ENCODE measurements at places on chromosomes 1 and 21.

GRCh38 chr21:27108228-27108627, 141.3 kb upstream of the ADAMTS5 start:
- no peak for DNase-seq

DNA sequence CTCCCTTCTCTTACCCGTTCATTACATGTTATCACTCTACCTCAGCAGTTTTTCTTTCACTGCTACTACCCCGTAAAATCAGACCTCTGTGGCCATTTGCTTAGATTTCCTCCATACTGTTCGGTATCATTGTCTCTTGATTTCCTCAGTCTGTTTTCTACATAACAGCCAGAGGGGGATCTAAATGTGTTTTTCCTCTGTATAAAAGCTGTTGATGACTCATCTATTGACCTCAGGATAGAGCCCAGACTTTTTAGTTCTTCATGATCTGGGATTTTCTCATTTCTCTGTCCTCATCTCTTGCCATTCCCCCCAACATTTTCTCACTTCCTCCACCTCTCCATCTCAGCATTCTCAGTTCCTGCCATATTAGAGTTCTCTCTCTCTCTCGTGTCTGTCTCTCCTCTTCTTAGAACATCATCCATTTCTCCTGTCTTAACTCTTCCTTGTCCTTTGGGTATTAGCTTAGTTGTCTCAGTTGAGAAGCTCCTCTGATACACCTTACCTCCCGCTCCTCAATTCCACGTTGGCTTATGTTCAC, 10.5 kb downstream of the OTUD3 start:
- no peak for DNase-seq

DNA sequence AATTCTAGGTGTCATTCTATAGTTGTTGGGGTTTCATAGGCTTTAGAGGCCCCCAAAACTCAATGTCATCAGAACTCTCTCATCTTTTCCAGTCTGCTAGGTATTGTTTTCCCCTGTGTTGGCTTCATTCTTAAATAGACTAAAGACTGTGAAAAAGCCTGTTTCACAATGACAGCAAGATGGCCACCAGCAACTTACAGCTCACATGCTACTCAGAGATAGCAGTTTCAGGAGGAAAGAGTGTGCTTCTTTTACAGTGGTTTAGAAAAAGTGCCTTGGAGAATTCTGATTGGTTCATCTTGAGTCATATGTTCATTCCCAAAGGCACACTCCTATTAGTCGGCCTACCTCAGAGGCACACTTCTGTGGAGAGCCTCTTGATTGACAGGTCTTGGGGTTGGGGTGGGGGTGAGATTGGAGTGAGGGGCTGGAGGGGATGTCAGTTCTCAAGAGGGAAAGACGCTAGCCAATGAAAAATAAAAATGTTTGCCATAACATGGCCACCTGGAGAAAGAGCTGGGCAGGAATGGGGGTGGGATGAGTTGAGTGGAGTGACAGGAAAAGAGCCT, 8.5 kb downstream of the IL23R start:
- DNase-seq = no peak

DNA sequence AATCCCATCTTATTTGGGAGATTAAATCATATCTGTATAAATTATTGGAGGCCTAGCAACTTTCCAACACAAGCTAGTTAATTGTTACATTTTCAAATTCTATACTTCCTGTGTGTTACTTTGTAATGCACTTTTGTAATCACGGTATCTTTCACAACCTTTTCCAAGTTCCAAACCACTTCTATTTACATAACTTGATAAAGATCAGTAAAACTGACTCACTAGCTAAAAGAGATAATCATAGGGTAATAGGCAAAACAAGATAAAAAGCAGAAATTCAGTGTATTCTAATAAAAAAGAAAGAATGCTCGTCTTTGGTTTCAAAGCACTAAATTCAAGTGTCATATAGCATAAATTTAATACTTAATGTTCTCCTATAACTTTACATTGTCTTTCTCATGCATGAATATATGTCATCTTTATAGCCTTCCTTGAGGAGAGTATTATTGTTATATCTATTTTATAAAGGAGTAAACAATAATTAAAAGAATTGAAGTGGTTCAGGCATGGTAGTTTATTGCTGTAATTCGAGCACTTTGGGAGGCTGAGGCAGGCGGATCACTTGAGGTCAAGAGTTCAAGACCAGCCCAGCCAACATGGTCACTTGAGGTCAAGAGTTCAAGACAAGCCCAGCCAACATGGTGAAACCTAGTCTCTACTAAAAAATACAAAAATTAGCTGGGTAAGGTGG, 66.4 kb downstream of the RGS13 start:
- no peak for DNase-seq

GRCh38 chr1:109905491-109905890, 5.2 kb upstream of the CSF1 start:
- no peak for DNase-seq

DNA sequence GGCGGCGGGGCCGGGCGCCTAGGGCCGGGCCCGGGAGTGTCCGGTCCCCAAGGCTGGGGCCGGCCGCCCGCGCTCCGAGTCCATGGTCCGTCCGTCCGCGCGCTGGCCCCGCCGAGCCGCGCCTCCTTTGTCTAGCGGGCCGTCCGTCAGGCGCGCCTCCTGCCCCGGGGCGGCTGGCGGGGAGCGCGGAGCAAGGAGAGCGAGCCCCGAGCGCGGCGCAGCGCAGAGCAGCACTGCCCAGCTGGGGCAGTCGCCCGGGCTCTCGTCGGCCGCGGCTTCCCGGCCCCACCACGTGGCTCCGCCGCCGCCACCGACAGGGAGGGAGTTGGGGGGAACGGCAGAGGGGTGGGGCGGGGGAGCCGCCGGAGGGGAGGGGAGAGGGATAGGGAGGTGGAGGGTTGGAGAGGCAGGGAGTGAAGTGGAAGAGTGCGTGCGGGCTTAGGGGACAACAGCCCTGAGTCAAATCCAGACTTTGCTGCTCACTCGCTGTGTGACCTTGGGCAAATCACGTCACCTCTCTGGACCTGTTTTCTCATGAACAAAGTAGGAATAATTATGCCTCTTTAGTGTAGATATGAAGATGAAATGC, at the start of gene NKAIN1:
Gene NKAIN1, minus strand, starts transcription at position 235 of the 589 bp plus-strand sequence. CDS start 340 bp downstream, outside the sequence.
- DNase-seq = no peak

DNA sequence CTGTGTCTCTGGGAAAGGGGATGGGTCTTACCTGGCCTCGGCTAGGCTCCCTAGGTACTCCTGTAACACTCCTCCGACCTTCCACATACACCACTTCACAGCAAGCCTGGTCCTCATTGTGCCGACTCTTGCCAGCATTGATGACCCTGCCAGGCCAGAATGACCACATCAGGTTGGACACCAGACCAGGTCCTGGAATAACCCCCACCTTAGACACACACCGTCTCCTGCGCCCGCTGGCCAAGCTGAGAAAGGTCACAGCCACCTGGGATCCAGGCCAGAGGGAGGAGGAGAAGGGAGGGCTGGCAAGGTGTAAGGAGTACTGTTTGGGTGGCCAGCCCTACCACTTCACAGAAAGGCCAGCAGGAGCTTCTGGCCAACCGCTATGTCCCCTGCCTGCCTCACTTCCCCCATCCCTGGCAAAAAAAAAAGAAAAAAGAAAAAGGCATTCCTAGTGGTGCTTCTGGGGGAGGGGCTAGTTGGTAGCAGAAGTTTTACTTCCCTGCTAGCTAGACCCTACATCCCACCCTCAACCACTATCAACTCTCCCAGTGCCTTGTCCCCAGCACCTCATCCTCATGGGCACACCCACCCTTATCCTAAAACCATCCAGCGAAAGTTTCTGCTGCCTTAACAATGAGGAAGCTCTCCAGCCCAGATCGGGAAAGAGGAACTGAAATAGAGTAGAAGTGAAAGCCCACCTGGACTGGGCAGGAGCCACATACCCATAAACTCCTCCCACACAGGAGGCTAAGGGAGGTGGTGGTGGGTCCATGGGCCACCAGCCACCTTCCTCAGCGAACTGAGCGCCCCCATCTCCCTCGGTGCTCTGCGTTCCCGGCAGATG, 1.4 kb downstream of the PPM1J start:
- DNase-seq = no peak

- no peak for DNase-seq
These were observed 95.9 kb downstream of the DDX20 start for GRCh38 chr1:111851552-111851951.

DNA sequence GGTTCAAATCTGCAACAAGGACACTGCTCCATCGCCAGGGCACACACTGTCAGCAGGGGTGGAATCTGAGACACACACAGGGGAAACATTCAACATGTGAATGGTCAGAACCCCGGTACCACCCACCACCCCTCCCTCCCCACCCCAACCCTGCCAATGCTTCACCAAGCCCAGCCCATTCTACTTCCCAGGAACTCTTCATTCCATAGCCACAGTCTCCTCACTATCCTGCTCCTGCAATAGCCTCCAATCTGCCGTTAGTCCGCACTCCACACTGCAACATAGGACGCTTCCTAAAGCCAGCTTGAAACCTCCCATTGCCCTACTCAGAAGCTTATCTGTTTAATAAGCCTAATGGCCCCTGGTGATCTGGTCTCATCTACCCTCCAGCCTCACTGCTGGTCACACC, 7.5 kb upstream of the RAB3B start:
- no peak for DNase-seq

- DNase-seq = no peak
These were observed 249.6 kb upstream of the USP25 start for GRCh38 chr21:15480160-15480559.

DNA sequence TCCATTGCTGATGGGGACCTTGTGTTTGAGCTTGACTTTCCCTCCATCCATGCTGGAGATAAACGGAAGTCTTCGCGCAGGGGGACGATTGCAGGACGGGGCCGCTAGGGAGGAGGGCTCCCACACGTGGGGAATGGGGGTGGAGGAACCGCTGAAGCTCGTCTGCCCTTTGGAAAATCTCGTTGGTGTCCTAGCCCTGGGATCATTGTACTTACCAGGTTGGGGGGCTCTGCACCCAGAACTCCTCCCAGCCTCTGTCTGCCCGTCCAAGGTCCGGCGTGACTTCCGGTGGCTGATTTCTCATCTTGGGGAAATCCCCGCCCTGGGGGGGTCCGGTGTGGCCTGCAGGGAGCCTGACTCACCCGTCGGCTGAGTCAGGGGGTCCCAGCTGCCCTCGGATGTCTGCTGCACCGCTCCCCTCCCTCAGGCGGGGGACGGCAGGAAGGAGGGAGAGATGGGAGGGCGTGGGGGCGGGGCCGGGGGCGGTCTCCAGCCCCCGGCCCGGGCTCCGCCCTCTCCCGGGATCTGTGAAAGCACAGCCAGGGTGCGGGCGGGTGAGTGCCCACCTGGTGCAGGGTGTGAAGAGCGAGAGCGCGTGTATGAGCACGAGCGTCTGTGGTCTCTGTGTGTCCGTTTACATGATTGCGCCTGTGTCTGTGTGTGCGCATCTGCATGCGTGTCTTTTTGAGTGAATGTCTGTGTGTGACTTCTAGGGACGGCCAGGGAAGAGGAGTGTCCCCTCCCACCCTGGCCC, 35.8 kb downstream of the PIK3CD start:
- DNase-seq = peak; percentile 40

DNA sequence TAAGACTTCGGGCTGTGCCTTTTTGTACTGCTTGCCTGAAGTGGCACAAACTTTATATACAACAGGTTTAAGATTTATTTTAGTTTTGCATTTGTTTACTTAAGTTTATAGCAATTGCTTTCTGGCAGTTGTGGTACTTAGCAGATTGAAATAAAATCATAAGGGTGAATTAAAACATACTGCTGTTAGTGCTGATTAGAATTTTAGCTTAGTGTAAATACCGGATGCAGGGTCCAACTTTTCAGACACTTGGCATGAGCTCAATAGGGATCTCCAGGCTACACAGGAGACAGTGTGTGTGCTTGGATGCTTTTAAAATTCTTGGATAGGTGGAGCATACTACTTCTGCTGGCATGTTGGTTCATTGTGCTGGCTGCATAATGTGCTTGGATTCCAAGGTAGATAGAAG, 159.6 kb downstream of the NFIA start:
- no peak for DNase-seq

DNA sequence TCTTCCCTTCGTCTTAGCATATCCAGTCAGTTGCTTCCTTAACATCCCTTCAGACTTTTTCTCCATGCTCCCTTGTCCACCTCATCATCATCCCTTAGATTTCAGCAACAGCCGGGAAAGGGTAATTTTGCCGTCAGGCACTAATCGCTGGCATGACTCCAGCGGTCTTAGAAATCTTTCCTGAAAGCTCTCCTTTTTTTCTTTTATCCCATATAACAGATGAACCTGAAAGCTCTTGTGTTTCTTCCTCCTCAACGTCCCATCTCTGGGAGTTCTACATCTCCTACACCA, 10.4 kb upstream of the BOLA1 start:
- no peak for DNase-seq

- DNase-seq = no peak
These were observed 66.7 kb downstream of the AK5 start for GRCh38 chr1:77348549-77348948.

GRCh38 chr21:31145274-31145673, 107.0 kb upstream of the KRTAP19-8 start:
- DNase-seq = no peak

All from T-cell (primary cell).